ENCODE measurements at places on chromosomes 2 and 18. TPM values are rescaled to one million over a fixed set of nuclear protein-coding genes. Genes with fewer than 3 reads are reported as not detected.

DNA sequence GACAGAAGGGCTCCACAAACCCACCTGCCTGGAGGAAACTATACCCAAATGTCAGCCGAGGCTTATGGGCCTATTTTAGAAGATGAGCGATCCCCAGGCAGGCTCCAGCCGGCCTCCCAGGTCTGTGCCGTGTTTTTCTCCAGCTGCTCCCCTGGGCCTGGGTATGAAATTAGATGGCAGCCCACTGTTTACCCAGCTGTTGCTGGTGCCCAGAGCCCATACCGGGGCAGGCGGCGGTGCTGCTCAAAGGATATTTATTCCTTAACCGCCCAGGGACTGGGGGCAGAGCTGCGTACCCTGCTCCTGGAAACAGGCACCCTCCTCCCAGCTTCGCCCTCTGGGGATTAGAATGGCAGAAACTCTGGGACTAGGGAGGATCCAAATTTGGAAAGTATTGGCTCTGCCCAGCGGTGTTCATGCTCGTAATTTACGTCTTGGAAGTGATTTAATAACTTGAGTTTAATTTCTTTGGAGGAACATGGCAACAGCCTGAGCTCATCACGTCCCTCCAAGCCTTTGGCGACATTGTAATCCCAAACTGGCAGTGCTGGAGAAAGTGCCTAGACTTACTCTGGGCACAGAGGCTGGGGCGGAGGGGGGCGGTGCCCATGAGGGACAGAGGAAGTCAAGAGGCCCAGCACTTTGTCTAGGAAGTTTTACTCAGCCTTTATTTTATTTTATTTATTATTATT lies 199.2 kb downstream of the KLHL29 start:
- DNase-seq: no peak

GRCh38 chr2:152499896-152500735 lies 165.1 kb downstream of the FMNL2 start:
- no peak for DNase-seq

DNA sequence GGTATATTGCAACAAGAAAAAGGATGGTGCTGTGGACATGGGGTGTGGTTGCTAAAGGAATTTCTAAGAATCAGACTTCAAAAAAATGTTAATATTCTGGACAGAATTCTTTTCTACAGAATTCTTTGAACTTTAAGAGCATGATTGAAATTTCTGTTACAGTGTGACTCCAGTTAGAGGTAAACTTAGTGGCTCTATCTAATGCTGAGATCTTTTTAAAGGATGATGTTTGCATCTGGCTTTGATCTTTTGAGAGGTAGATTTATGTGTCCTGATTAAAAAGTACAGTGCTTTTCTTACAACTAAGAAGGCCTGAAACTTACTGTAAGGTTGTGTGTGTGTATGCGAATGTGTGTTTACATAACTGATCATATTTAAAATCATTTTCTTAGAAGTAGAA lies 25.4 kb downstream of the NCK2 start:
- no peak for DNase-seq

DNA sequence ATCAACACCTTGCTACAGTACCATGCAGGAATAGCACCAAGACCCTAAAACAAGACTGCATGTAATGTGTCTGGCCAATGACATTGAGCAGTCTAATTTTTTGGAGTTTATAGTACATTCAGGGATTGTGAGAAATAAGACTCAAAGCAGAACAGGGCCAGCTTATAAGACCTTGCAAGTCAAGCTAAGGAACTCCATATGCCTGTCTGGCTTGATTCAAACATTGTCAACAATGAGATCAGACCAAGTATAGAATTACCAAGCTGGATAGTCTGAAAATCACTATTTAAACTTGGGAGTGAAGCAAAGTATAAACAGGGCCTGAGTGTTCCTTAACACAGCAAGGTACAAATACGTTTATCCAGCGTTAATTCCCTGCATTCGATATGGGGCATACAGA lies 370.9 kb downstream of the CNTNAP5 start:
- no peak for DNase-seq

- no peak for DNase-seq
These were observed 160.8 kb downstream of the KLHL29 start for GRCh38 chr2:23545811-23546210.

- no peak for DNase-seq
These were observed 160.9 kb downstream of the MYO5B start for GRCh38 chr18:50034029-50034428.

GRCh38 chr18:26471027-26471426 lies 77.3 kb downstream of the KCTD1 start:
- DNase-seq: no peak

GRCh38 chr2:101864426-101864825 lies 127.3 kb upstream of the IL1R2 start:
- no peak for DNase-seq

DNA sequence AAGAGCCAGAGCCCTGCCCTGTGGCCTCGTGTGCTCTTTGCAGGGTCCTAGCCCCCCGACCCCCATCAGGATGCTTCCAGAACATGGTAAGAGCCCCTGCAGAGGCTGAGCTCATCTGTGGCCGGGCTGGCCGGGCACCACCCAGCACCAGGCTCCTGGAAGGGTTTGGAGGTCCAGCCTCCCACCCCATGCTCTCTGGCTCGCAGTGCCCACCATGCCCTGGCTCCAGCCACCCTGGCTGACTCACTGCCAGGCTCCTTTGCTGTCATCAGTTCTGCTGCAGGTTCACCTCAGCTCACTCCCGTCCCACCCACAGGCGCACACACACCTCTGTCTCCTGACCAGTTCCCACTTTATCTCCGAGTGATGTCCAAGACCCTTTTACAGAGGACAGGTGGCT lies 37.5 kb downstream of the EIF4E2 start:
- DNase-seq: no peak

GRCh38 chr18:22387364-22387763 lies 30.4 kb downstream of the CTAGE1 start:
- DNase-seq: no peak

- no peak for DNase-seq
These were observed 227.0 kb upstream of the COPS8 start for GRCh38 chr2:236858661-236859060.

GRCh38 chr2:66794551-66794950 lies 359.6 kb downstream of the MEIS1 start:
- DNase-seq: no peak

DNA sequence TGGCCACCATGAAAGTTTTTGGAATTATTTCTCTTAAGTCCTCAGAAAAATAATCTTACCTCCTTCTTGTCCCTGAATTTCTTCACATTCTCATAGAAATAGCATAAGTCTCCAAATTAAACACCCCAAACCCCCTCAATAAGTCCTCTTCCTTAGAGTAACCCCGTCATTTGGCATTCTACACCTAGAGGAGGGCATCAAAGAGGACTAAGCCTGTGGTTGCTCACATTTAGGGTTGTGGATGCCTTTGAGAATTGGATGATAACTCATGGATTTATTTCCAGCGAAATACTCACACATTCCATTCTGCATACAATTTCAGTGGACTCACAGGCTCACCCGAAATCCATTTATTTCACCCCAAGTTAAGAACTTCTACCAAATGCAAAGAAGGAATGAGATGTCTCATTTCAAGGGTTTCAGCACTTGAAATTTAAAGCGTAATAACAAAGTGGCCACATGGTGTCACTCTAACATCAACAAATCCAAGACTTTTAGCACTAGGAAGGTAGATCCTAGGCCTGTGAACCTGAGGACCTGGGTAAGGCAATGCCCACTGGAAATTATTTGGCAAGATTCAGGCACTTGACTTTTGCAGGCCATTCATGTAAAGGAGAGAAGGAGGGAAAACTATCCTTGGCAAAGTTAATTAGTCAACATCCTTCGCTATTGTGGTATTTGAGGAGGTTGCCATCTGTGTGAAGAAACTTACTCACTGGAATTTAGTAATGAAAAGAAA lies 24.6 kb downstream of the DYTN start:
- no peak for DNase-seq

ADAM23 gene
- total RNA-seq: 0.86 TPM

OSR1 gene
- total RNA-seq: not detected

HOXD12 gene
- not detected for total RNA-seq

MC5R gene
- not detected for total RNA-seq
